Mesothelial cell of epicardium (in vitro differentiated cells): ENCODE measurements at places on chromosomes 2 and 18.

DNA sequence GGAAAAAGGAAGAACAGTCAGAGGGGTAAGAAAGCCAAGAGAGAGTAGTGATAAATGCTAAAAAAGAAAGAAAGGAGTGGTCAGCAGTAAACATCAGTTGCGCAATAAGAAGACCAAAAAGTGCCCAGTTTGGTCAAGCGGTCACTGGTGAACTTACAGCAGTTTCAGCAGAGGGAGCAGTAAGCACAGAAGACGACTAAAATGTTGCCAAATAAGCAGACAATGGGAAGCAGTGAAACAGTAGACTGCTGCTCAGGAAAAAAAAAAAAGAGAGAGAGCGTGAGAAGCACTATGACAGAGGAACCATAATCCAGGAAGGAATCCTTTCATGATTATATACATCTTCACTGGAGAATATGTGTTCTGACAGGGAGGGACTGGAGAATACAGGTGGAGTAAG is 45.8 kb downstream of the DNAJC10 start:
- DNase-seq = no peak

DNA sequence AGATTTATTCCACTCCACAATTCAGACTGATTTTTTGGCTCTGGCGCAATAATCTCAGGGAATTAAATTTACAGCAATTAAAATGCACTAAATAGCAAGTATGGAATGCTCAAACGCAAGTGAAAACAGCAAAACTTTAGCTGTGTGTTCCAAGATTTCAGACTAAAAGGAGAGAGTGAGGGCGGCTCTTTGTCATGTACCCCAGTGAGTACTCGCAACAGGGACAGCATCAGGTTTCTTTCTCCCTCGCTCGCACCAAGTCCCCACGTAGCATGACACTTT is 1.1 kb downstream of the ROCK2 start:
- no peak for DNase-seq

- DNase-seq = no peak
Measured at GRCh38 chr2:172922306-172922705, 153.3 kb upstream of the MAP3K20 start.

GRCh38 chr2:214193943-214194342 is 216.9 kb upstream of the VWC2L start:
- no peak for DNase-seq

DNA sequence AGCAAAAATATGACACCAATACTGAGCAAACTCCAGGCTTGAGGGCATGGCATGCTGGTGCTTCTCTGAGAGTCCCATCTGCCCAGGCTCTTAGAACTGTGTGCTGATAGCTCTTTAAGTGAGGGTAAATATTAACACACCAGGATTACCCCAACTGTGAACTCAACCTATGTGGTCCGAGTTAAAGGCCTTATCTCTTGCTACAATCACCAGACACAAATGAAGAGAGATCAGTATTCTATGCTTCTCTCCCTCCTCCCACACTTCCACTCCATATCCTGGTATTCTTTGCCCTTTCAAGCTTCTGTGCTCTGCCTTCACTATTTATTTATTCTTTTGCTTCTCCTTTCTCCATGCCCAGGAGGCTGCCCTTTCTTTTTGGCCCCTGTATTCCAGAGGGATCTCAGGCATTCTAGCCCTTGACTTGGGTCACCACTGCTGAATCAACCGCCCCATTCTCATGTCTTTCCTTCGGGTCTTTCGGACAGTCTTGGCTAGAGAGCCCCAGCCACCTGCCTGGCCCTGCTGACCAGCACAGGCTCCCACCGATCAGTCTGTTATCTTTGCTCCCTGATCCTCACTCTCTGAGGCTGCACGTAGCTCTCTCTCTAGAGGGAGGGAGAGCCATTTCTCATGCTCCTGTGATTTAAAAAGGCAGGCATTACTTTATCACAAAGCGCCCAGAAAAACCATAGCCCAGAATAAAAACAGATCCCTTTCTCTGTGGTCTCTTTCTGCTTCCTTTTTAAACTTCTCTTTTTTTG is 17.2 kb upstream of the HK2 start:
- no peak for DNase-seq

DNA sequence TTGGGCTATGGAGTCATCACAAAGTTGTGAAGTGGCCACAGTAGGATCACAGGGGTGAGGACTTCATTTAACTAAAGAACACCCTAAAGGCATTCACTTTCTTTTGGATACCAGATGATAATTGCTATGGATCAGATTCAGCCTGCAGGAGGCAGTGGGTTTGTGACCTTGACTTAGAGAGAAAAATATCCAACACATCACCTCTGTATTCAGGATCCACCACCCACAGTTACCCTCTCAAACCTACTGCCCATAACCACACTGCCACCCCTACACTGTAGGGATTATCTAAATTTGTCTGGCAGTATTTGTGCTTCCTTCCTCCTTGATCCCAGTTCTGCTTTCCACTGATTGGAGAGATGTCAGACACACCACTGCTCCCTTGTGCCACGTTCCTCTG is 269.4 kb downstream of the MYCN start:
- no peak for DNase-seq

DNA sequence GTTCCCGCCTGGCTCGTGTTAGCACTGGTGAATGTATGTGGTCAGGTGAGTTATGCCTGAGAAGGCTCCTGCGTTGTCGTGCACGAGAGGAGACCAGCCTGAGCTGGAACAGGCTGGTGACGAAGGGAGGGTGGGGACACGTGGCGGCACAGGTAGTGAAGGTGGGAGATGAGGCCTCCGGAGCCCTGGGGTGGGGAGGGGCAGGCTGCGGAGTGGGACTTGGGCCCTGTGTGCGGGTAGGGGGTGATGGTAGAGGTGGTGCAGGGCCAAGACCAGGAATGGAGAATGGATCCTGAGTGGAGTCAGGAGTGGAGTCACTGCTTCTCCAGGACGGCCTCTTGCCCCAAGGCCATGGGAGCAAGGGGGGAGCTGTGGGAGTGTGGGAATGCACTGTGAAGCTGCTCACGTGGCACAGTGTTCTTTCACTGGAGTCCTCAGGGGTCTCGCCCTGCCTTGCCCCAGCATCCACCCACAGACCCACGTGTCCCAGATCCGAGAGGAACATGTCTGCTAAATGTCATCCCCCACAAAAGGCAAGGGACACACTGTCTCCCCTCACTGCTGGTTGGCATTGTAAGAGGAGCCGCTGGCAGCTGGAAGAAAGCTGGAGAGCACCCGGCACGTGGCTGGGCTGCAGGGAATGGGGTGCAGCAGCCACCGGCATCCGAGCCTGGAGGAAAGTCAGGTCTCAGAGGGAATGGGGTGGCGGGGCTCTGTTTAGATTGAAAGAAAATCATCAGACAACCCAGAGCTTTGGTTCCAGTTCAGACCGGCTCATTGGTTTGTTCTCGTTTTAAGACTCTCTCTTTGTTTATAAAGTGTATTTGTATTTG is 63.7 kb downstream of the CYP26B1 start:
- no peak for DNase-seq

- no peak for DNase-seq
Measured at GRCh38 chr2:31233231-31233630, 721 bp upstream of the EHD3 start.

DNA sequence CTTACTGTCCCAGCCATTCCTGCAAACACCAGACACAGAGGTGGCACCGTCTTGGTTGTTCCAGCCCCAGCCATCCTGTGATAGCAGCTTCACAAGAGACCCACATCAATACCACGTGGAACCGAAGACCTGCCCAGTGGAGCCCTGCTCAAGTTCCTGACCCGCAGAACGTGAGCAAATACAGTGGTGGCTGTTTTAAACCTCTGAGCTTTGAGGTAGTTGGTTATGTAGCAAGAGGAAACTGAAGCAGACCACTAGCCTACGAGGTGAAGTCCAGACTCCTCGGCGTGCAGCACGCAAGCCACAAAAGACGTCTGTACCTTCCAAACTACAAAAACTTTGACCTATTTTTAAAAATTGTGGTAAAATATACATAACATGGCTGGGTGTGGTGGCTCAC is 96.1 kb upstream of the ODC1 start:
- no peak for DNase-seq

DNA sequence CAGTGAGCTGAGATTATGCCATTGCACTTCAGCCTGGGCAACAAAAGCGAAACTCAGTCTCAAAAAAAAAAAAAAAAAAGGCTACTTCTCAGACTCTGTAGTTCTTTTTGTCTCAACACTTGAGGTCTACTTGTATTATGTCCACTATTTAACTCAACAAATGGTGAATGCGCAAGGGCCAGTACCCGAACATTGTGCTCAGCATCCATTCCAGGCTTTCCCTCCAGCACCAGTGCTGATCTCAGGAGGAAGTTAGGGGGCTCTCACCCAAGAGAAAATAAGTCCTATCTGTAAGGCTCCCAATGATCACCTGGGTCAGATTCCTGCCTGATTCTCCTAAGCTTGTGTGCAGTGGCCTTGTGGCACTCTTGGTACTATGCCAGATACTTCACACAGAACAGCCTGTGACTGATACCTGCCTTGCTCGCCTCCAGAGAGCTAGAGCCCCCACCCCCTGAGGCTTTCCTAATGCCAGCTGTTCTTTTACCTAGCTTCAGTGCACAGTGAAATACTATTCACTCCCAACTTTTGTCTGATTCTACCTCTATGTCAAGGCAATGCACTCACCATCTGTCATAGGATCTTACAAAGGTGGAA is 74.9 kb downstream of the INO80D start:
- DNase-seq = no peak

DNA sequence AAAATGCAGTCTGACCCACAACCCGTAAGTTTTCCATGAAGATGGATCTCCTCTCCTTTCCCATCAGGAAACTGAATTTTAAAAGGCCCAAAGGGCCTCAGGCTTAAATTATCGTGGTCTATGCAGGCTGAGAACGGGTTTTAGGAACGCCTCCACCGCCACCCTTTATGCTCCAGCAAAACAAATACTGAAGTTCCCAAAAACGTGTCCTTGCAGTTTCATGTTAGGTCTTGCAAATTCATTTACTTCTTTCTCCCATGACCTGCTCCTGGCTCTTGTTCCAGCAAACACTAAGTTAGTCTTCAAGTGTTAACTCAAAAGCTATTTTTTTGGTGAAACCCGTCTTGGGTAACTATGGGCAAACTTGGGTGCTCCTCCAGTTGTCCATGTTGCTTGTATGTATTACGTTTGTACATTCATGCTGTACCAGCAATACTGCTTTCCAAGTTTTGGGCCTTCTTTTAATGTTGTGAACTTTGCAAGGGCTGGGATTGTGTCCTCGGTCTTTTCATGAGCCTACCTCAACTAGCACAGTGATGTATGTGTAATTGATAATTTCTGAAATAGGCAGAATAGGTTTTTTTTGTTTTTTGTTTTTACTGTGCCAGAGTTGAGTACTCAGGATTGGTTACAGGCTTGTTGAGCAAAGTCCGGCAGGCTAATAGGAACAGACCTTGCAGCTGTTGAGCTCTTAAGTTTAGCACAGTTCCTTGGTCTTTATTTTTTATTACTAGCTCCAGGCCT is 1.8 kb upstream of the RNF149 start:
- DNase-seq = no peak

- no peak for DNase-seq
Measured at GRCh38 chr2:65655000-65655399, 222.6 kb upstream of the SPRED2 start.

DNA sequence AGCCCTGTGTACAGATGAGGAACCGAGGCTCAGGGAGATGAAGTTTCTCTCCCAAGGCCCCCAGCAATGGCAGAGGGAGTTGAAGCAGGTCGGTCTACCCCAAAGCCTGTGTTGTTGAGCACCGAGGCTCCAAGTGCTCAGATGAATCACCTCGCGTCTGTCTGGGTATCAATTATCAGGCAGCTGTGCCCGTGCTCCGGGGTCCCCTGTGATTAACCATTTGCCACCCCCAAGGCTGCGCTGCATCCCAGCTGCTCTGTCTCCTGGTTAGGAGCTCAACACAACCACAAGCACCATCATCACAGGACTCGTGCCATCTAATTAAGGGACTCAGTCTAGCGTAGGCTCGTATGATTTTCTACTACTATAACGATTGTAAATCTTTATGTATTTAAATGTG is 27.1 kb downstream of the LIPG start:
- no peak for DNase-seq

- no peak for DNase-seq
Measured at GRCh38 chr18:26722565-26722931, 143.0 kb downstream of the AQP4 start.

DNA sequence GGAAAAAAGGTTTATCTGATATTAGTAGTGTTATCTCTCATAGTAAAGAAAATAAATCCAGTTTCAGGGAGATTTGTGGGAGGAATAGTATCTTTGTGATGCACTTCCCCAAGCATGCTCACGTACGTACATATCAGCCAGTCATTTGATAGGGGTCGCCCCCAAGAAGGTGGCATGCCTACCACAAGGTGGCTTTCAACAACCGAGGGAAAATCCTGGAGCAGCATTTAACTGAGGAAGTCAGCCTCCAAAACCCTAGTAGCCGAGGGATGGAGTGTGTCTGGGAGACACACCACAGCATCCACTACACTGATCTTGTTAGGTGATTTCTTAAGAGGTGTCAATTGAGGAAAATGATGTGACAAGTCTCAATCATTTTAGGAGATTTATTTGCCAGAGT is 623.9 kb downstream of the NYAP2 start:
- DNase-seq = no peak

- DNase-seq = no peak
Measured at GRCh38 chr18:11251229-11251890, 102.0 kb upstream of the PIEZO2 start.

- DNase-seq = peak; percentile 86
Measured at GRCh38 chr2:9813312-9814128, 29.8 kb upstream of the TAF1B start.

DNA sequence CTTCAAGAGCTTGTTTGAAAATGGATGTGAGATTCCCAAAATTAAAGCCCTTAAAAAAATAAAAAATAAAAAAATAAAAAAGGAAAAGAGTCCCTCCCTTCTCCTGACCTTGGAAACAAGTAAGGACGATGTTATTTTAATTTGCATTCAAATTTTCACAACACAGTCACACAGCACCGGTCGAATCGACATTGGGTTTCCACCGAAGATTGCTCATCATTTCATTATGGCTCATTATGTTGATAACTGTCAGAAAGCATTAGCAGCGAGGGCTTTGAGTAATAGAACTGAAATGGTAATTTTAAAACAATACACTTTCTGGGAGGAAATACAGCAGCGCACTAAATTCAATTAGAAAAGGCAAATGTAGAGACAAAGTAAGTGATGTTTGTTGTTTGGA is 78.7 kb downstream of the EPHA4 start:
- no peak for DNase-seq

- no peak for DNase-seq
Measured at GRCh38 chr2:17578466-17578928, 38.0 kb downstream of the VSNL1 start.

GRCh38 chr2:134027980-134028379 is 225.9 kb upstream of the MGAT5 start:
- no peak for DNase-seq
